ENCODE measurements at places on chromosomes 3 and 15. TPM values are rescaled to one million over a fixed set of nuclear protein-coding genes. Genes with fewer than 3 reads are reported as not detected.

DNA sequence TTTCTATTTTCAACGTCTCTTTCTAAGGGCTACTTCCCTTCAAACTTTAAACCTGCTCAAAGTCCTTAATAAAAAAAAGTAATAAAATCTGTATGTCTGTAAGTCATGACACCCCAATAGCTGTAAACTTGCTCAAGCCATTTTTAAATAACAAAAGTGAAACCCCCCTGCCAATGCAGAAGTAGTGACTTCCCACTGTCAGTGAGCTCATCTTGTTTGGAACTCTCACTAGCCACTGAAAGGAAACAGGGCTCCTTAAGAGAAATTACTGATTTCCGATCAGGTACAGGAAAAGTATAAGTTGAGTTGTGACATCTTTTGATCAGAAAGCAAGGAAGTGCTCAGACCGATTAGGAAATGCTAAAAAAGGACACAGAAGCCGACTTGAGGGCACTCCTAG is 27.6 kb upstream of the GPR171 start:
- no peak overlapping the region for H3K4me3 ChIP-seq
- DNase-seq, result no peak
- H3K27me3 ChIP-seq, result no peaks in the 10 kb centered on the region

SKOR1 gene
- total RNA-seq, result 0.27 TPM

GRCh38 chr3:53718462-53718861 is 127.8 kb downstream of the CHDH start:
- peaks cover 8% of the 10 kb centered on the region for H3K4me1 ChIP-seq
- peaks cover 11% of the 10 kb centered on the region for H3K27me3 ChIP-seq
- no peak overlapping the region for H3K27ac ChIP-seq
- no peak for DNase-seq

DNA sequence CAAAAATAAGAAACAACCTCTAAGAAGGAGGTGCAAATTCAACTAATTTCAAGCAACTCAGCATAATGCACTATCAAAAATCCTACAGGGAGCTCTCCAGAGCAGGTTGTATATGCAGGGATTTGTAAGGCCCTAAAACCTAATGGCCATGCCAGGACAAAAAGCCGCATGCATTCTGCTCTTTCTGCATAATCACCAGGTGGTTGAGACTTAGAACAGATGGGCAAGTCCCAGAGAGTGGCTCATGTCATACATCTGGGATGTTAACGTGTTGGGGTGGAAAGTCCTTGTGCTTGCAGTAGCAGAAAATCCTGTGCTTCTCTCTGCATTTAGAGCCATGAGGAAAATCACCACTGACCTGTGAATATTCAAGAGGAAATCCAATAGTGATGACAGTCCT is 1002.9 kb downstream of the AGBL1 start:
- no peak overlapping the region for H3K27ac ChIP-seq
- H3K27me3 ChIP-seq, result no peaks in the 10 kb centered on the region
- no peaks in the 10 kb centered on the region for H3K4me1 ChIP-seq
- no peaks in the 10 kb centered on the region for H3K36me3 ChIP-seq

WDR93 gene
- not detected for total RNA-seq

- peaks cover 19% of the 10 kb centered on the region for H3K27me3 ChIP-seq
- H3K36me3 ChIP-seq, result peaks cover 6% of the 10 kb centered on the region
- H3K4me1 ChIP-seq, result no peaks in the 10 kb centered on the region
- DNase-seq, result no peak
These were observed 105.5 kb downstream of the SEMA5B start for GRCh38 chr3:122921791-122922651.

ZNF639 gene
- total RNA-seq, result 30.9 TPM

- no peaks in the 10 kb centered on the region for H3K36me3 ChIP-seq
- H3K4me3 ChIP-seq, result no peak overlapping the region
- H3K4me1 ChIP-seq, result peaks cover 9% of the 10 kb centered on the region
- H3K27ac ChIP-seq, result no peak overlapping the region
- H3K27me3 ChIP-seq, result no peaks in the 10 kb centered on the region
These were observed 813.1 kb downstream of the NAALADL2 start for GRCh38 chr3:175672119-175672689.

- no peak overlapping the region for H3K4me3 ChIP-seq
- no peak for DNase-seq
- no peaks in the 10 kb centered on the region for H3K27me3 ChIP-seq
- no peak overlapping the region for H3K27ac ChIP-seq
These were observed 13.9 kb downstream of the AADAC start for GRCh38 chr3:151827816-151828215.

- H3K36me3 ChIP-seq, result no peaks in the 10 kb centered on the region
- no peak for DNase-seq
- peaks cover 10% of the 10 kb centered on the region for H3K4me1 ChIP-seq
- H3K27me3 ChIP-seq, result peaks cover 15% of the 10 kb centered on the region
- peak overlapping the region; percentile 61 for H3K4me3 ChIP-seq
These were observed 574 bp downstream of the SLC38A3 start for GRCh38 chr3:50205413-50206276.

DNA sequence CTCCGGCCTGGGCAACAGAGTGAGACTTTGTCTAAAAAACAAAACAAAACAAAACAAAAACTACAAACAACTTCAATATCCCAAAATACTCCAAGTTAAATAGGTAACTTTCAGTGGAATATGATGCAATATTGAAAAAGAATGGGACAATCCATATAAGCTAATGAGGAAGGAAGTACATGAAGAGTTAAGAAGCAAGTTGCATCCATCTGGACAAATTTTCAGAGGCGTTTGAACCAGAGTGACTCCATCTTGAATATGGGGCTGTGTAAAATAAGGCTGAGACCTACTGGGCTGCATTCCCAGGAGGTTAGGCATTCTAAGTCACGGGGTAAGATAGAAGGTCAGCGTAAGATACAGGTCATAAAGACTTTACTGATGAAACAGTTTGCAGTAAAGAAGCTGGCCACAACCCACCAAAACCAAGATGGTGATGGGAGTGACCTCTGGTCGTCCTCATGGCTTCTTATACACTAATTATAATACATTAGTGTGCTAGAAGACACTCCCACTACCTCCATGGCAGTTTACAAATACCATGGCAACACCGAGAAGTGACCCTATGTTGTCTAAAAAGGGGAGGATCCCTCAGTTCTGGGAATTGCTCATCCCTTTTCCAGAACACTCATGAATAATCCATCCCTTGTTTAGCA is 58.1 kb upstream of the LCTL start:
- peaks cover 30% of the 10 kb centered on the region for H3K4me1 ChIP-seq
- no peak overlapping the region for H3K27ac ChIP-seq
- no peak overlapping the region for H3K4me3 ChIP-seq
- no peak for DNase-seq
- H3K36me3 ChIP-seq, result no peaks in the 10 kb centered on the region

GRCh38 chr15:23372284-23372683 is 17.7 kb downstream of the GOLGA8S start:
- H3K4me3 ChIP-seq, result no peak overlapping the region
- no peak overlapping the region for H3K27ac ChIP-seq
- peaks cover 1% of the 10 kb centered on the region for H3K27me3 ChIP-seq
- peaks cover 3% of the 10 kb centered on the region for H3K4me1 ChIP-seq
- DNase-seq, result no peak

SLC15A2 gene
- 0.92 TPM for total RNA-seq

HACD2 gene
- total RNA-seq, result 106 TPM

DNA sequence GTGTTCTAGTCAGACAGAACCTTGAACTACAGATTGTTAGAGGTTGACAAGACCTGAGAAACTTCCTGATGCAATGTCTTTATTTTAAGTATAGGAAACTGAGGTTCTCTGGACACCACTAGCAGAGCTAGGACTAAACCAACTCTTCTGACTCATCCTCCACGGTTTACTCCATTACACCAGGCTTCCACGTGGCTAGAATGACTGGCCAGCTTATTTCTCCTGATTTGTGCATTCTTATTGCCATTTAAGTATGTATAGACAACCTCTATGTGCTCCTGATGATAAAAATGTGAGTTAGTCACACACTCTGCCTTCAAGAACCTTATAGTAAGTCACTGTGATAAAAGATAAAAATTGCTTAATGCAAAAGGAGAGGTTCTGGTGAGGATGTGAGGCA is 182.7 kb downstream of the MEX3B start:
- DNase-seq, result no peak
- no peaks in the 10 kb centered on the region for H3K27me3 ChIP-seq
- H3K36me3 ChIP-seq, result peaks cover 3% of the 10 kb centered on the region
- no peaks in the 10 kb centered on the region for H3K4me1 ChIP-seq
- no peak overlapping the region for H3K4me3 ChIP-seq

SEMA3G gene
- total RNA-seq, result not detected

DNA sequence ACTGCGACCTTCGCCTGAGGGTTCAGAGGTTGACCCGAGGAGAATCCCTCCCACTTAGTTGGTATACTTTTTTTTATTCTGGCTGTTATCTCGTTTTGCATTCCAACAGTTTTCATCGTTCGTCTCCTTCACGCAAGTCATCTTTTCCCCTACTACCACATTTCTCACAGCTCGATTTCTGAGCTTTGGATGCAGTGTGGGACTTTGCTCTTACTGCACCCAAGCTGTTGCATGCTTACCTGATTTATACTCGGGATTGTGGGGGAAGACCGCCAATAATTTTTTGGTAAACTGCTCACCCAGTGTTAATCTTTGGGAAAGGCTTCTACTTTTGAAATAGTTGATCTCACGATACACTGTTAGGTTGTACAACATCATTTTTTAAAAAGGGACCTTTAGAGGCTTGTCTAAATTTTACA is 702 bp downstream of the TBC1D23 start:
- peak overlapping the region; percentile 92 for H3K4me3 ChIP-seq
- no peak for DNase-seq
- peaks cover 50% of the 10 kb centered on the region for H3K4me1 ChIP-seq
- peak overlapping the region; percentile 98 for H3K27ac ChIP-seq
- no peaks in the 10 kb centered on the region for H3K36me3 ChIP-seq
- no peaks in the 10 kb centered on the region for H3K27me3 ChIP-seq

- no peak overlapping the region for H3K4me3 ChIP-seq
- peaks cover 19% of the 10 kb centered on the region for H3K27me3 ChIP-seq
- no peak for DNase-seq
- no peak overlapping the region for H3K27ac ChIP-seq
These were observed 224.4 kb downstream of the RYR3 start for GRCh38 chr15:33535135-33535534.

NPAP1 gene
- not detected for total RNA-seq

- no peak overlapping the region for H3K27ac ChIP-seq
- H3K4me3 ChIP-seq, result no peak overlapping the region
- peaks cover 20% of the 10 kb centered on the region for H3K4me1 ChIP-seq
- no peak for DNase-seq
- no peaks in the 10 kb centered on the region for H3K36me3 ChIP-seq
These were observed 45.7 kb upstream of the MYZAP start for GRCh38 chr15:57545995-57546394.

- DNase-seq, result no peak
- no peak overlapping the region for H3K27ac ChIP-seq
- H3K27me3 ChIP-seq, result no peaks in the 10 kb centered on the region
- no peaks in the 10 kb centered on the region for H3K36me3 ChIP-seq
These were observed 42.3 kb downstream of the SATB1 start for GRCh38 chr3:18382760-18383369.

DNA sequence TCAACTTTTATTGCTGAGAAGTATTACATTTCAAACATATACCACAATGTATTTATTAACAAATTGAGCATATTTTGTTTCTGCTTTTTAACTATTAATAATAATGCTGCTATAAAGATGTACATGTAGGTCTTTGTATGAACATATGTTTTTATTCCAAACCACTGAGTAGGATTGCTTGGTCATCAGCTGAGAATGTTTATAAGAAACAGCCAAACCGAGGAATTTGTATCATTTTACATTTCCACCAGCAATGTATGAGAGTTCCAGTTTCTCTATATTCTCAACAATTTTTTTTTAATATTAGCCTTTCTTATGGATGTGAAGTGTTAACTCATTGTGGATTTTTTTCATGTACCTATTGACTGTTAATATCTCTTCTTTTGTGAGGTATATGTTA is 119.5 kb upstream of the MDFIC2 start:
- no peak for DNase-seq
- no peaks in the 10 kb centered on the region for H3K36me3 ChIP-seq
- H3K27ac ChIP-seq, result no peak overlapping the region
- H3K27me3 ChIP-seq, result no peaks in the 10 kb centered on the region
- no peak overlapping the region for H3K4me3 ChIP-seq
- peaks cover 14% of the 10 kb centered on the region for H3K4me1 ChIP-seq

NR1I2 gene
- not detected for total RNA-seq

- no peak overlapping the region for H3K4me3 ChIP-seq
- DNase-seq, result no peak
- H3K27ac ChIP-seq, result no peak overlapping the region
- H3K4me1 ChIP-seq, result peaks cover 13% of the 10 kb centered on the region
These were observed 68.8 kb downstream of the ANXA2 start for GRCh38 chr15:60328852-60329443.

DMXL2 gene
- 20.0 TPM for total RNA-seq

- H3K4me1 ChIP-seq, result peaks cover 22% of the 10 kb centered on the region
- H3K4me3 ChIP-seq, result no peak overlapping the region
- no peak for DNase-seq
- H3K36me3 ChIP-seq, result no peaks in the 10 kb centered on the region
- H3K27me3 ChIP-seq, result no peaks in the 10 kb centered on the region
- H3K27ac ChIP-seq, result no peak overlapping the region
These were observed 559.6 kb downstream of the MCTP2 start for GRCh38 chr15:94791008-94791407.

GRCh38 chr3:180983136-180983535 is 6.4 kb downstream of the DNAJC19 start:
- no peak overlapping the region for H3K4me3 ChIP-seq
- H3K27me3 ChIP-seq, result no peaks in the 10 kb centered on the region
- no peaks in the 10 kb centered on the region for H3K36me3 ChIP-seq
- no peak overlapping the region for H3K27ac ChIP-seq

DNA sequence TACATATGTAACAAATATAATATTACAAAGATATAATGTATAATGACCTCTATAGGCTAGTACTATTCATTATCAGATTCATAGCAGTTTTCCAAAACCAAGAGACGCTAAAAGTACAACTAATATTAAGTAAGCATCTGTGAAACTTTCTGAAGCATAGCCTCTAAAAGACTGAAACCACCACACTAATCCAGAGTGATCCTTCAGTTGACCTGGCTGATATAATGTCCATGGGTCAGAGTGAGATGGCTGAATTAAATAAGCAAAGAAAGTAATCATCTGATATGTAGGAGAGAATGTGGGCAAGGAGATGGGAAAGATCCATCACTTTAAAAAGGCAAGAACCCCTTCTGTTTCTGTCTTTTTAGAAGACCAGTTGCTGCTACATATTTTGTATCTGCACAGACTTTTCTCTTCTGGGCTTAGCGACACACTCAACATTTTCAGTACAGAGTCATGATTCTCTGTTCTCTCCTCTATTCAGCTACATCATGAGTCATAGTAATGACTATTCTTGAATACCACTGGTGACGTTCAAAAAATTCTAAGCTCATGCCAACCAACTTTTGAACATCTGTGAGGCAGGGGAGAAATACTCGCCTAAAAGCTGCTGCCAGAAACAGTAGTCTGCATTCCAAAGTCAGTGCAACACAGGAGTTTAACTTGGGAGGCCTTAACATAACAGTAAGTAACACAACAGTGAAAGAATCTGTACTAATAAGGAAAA is 149.6 kb downstream of the MAGI1 start:
- H3K27ac ChIP-seq, result peak overlapping the region; percentile 74
- peaks cover 45% of the 10 kb centered on the region for H3K4me1 ChIP-seq
- H3K27me3 ChIP-seq, result no peaks in the 10 kb centered on the region
- H3K36me3 ChIP-seq, result no peaks in the 10 kb centered on the region

SPRED1 gene
- 26.8 TPM for total RNA-seq

ZNF385D gene
- total RNA-seq, result 1.2 TPM

ADGRG7 gene
- not detected for total RNA-seq

GRCh38 chr15:92627014-92627413 is 28.6 kb downstream of the FAM174B start:
- DNase-seq, result no peak
- H3K36me3 ChIP-seq, result peaks cover 9% of the 10 kb centered on the region
- H3K27me3 ChIP-seq, result no peaks in the 10 kb centered on the region
- H3K4me3 ChIP-seq, result no peak overlapping the region
- no peak overlapping the region for H3K27ac ChIP-seq

GRCh38 chr3:46703013-46703520 is 1.9 kb downstream of the TMIE start:
- peaks cover 10% of the 10 kb centered on the region for H3K4me1 ChIP-seq
- DNase-seq, result peak; percentile 59
- peaks cover 8% of the 10 kb centered on the region for H3K27me3 ChIP-seq

Data from chondrocyte (in vitro differentiated cells).